ENCODE measurements at places on chromosomes 7 and 10.

- DNase-seq = no peak
Measured at GRCh38 chr7:137696376-137696775, 150.4 kb downstream of the DGKI start.

DNA sequence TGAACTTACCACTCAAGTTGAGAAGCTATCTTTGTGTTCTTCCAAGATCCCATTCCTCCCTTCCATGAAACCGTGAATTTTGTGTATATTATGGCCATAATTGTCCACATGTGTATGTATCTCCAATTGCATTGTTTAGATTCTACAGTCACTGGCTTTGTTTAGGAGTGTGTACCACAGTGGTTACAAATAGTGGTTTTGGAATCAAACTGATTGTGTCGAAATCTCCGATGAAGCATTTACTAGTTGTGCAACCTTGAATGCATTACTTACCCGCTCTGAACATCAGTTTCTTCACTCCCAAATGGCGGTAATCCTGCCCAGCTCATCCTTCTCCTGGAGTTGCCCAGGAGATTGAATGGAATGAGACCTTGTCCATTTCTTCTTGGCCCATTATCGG is 145.0 kb upstream of the ZNF32 start:
- DNase-seq = no peak

DNA sequence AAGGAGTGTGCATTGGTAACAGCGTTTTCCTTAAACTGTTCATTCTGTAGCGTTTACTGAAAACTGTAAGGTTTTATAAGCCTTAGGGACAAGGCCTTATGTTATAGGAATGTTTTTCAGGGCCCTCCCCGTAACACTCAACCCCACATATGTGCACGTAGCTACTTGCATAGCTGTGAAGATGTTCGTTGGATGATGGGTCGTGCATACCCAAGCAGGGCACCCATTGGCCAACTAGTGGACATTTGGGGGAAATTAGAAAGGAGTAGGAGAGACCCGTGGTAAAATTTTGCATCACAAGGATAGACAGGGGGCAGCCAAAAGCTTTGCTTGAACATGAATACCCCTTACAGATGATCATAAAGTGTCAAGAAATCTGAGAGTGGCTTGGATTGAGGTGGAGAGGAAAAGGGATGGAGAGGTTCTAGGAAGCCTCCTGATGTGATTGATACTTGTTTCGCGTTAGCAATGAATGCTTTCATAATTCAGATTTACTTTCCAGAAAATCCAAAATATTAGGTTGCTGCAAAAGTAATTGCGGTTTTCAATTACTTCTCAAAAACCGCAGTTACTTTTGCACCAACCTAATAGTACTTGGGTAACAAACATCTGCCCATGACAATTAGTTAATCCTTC is 878 bp downstream of the SEC61A2 start:
- peak; percentile 86 for DNase-seq

DNA sequence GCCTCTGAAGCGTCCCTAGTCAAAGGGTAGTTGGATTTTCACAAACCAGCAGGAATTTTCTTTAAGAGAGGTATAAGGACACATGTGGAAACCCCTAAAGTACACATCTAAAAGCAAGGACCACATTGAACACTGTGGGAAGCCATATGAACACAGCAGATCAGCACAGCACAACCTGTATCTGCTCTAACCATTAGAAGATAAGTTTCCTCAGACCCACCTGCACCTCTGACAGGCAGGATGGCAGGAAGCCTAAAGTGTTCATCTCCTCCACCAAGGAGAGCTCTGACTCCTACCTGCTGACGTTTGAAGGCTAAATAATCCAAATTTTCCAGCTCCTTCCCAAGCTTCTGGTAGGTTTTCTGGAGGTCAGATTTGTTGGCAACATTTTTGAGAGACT is 174.4 kb downstream of the CTNNA3 start:
- DNase-seq = no peak

DNA sequence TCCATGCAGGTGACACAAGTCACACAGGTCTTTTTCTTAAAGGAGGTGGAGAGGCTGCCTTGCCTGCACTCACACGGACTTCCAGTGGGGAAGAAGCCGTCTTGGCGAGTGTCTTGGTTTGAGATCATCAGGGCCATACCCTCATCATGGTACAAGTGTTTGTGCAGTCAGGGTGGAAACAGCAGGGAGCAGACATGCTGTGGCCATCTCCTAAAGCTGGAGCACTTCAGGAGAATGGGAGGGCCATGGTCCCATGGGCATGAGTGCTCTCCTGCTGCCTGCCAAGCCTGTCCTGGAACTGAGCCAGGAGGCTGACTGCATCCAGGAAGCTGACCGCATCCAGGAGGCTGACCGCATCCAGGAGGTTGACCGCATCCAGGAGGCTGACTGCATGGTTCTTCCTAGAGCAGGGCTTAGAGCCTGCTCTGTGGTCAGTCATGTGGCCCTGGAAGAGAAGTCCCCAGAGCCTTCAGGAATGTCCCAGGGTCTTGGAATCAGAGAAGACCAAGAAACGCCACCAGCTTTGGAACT is 98.4 kb downstream of the ADARB2 start:
- no peak for DNase-seq

DNA sequence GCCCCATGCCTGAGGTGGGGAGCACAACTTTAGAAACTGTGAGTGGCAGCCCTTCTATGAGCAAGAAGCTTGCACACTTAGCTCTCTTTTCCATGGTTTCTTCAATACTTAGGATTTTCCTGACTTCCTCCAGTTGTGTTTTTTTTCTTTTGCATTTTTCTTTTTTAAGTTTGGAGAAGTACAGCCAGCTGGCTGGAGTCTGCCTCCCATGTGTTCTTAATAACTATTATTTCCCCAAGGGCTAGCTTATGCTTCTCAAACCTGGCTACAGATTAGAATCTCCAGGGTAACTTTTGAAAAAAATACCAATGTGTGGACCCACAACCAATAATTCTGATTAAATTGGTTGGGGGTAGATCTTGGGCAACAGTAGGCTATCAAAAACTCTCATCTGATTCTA is 37.4 kb upstream of the MEOX2 start:
- no peak for DNase-seq

- DNase-seq = no peak
Measured at GRCh38 chr10:118944959-118945633, 84.4 kb upstream of the NANOS1 start.

- DNase-seq = peak; percentile 9
Measured at GRCh38 chr10:68251625-68252495, 19.9 kb upstream of the ATOH7 start.
